GM06990 (cell line): ENCODE measurements at places on chromosomes 1 and 21.

- DNase-seq, result no peak
Measured at GRCh38 chr1:66729523-66729922, 22.7 kb upstream of the DYNLT5 start.

- no peak for DNase-seq
Measured at GRCh38 chr1:33382661-33383415, 48.1 kb downstream of the PHC2 start.

DNA sequence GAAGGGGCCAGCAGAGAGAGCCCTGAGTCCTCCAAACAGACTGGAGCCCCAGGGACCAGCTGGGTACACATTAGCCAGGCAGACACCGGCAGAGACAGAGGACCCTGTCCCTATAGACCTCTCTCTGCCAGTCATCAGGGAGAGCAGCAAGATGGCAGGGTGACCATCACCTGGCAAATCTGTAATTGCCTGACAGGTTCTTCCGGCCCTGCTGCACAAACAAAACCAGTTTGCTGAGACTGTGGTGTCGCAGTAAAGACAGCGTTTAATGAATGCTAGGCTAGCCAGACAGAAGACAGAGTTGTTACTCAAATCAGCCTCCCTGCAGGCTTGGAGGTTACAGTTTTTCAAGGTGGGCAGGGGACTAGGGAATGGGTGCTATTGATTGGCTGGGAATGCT is 618.9 kb downstream of the NPHP4 start:
- DNase-seq, result no peak

GRCh38 chr21:33586927-33587326 is 1.6 kb downstream of the DONSON start:
- no peak for DNase-seq

- DNase-seq, result no peak
Measured at GRCh38 chr1:154714638-154715037, 106.7 kb upstream of the ADAR start.

- no peak for DNase-seq
Measured at GRCh38 chr1:109876617-109877316, 33.9 kb upstream of the CSF1 start.

- no peak for DNase-seq
Measured at GRCh38 chr1:22489823-22490222, 38.2 kb downstream of the ZBTB40 start.

DNA sequence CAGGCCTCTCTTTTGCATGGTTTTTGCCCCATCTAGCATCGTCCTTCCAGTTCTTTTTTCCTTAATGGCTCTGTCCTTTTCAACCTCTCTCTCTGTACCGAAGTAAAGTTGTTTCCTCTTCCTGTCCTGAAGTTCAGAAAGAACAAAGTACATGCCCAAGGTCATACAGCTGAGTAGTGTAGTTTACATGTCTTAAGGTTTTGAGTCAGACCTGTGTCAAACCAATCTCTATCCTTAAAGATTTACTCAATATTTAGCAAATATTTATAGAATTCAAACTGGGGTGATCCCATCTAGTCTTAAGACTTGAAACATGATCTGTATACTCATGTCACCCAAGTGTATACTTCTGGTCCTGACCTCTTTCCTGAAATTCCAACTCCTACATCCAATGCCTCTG is 118.7 kb upstream of the SGIP1 start:
- DNase-seq, result no peak

GRCh38 chr1:181482521-181483284 is 614 bp upstream of the CACNA1E start:
- DNase-seq, result peak; percentile 86

- DNase-seq, result no peak
Measured at GRCh38 chr1:222898191-222898527, 83.3 kb downstream of the DISP1 start.

GRCh38 chr1:119431836-119432235 is 16.9 kb downstream of the HSD3B2 start:
- no peak for DNase-seq

DNA sequence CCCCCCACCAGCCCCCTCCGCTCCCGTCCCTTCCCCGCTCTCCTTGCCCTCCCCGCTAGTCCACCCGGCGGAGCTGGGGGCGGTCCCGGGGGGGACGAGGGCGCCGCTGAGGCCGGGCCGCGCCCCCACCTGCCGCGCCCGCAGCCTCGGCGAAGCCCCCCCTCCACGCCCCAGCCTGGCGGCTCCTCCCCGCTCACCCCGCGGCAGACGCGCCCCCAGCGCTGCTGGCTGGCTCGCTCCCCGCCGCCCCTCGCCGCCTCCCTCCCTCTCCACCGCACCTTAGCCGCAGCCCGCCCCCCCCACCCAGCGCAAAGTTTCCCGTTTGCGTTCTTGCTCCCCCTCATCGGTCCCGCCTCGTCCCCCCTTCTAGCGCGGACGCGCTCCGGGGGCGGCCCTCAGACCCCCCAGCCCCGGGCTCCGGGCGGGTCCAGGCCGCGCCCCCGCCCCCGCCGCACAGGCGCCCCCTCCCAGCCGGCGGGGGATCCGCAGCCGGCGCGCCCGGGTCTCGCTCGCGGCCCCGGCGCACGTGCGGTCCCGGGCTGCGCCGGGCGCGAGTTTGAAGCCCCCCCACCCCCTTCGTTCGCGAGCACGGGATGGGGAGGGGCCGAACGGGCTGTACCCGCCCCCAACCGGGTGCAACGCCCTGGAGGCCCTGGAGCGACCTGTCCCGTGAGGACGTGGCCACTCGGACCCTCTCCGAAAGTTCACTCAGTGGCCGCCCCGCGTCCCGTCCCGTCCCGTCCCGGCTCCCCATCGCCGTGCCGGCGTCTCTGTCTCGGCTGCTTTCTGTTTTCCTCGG is 623 bp downstream of the PTPRF start:
- no peak for DNase-seq

GRCh38 chr1:5711956-5712645 is 280.1 kb downstream of the NPHP4 start:
- DNase-seq, result no peak

- no peak for DNase-seq
Measured at GRCh38 chr21:43343095-43343991, 83.6 kb downstream of the SIK1 start.

- DNase-seq, result no peak
Measured at GRCh38 chr21:46527801-46528200, 69.1 kb downstream of the DIP2A start.

GRCh38 chr1:242735323-242735722 is 210.8 kb upstream of the PLD5 start:
- DNase-seq, result no peak

DNA sequence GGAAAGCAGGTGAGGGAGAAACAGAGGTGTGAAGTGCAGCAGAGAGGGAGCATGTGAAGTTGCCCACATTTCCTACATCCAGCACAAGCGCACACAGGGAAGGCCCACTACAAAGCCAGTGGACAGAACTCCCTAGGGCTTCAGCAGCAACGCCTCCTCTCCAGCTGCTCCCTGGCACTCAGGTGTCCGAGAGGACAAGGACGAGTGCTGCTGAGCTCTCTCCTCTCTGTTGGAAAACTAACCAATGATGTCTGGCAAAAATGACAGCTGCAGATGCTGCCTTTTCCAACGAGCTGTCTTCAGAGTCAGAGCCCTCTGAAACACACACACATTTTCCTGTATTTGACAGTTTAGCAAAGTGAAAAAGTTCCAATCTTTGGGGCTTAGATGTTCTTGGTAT is 86.8 kb downstream of the HSF2BP start:
- no peak for DNase-seq

DNA sequence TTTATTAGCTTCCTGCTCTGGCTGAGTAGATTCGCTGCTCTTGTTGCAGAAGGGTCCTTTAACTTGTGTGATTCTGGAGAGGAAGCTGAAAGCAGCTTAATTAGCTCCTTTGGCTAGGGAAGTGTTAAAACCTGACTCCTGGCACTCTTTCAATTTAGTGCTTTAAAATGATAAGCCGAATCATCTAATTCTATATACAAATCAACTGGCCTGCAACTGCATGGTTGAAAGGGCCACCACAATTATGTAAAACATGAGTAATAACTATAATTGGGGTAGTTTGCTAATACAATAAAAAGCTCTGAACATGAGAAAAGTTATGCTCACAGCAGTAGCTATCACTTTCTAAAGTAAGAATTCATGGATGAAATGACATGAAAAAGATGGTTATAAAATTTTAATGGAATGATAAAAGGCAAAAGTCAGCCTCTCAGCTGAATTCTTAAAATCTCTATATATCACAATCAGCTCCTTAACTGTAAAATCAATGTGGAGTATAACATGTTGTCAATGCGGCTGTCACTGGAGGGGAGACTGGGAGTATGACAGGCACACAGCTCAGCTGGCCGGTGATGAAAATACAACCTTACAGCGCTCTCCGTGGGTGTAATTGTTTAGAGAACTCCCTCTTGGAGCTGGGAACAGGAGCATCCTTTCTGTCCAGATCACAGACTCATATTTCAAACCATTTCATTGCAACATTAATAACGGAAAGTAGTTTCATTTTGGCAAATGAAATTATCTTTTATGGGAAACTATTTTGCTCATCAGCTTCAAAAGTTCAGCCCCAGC is 324.4 kb downstream of the KCTD3 start:
- peak; percentile 22 for DNase-seq

GRCh38 chr1:150535511-150536287 is 13.5 kb upstream of the ADAMTSL4 start:
- DNase-seq, result no peak

GRCh38 chr1:203451836-203452784 is 23.5 kb upstream of the PRELP start:
- no peak for DNase-seq

- DNase-seq, result no peak
Measured at GRCh38 chr1:34057347-34058130, 107.5 kb downstream of the CSMD2 start.

- DNase-seq, result peak; percentile 57
Measured at GRCh38 chr1:236280438-236281197, 1.1 kb downstream of the ERO1B start.

GRCh38 chr1:185063719-185064118 is 18.4 kb downstream of the RNF2 start:
- DNase-seq, result no peak

DNA sequence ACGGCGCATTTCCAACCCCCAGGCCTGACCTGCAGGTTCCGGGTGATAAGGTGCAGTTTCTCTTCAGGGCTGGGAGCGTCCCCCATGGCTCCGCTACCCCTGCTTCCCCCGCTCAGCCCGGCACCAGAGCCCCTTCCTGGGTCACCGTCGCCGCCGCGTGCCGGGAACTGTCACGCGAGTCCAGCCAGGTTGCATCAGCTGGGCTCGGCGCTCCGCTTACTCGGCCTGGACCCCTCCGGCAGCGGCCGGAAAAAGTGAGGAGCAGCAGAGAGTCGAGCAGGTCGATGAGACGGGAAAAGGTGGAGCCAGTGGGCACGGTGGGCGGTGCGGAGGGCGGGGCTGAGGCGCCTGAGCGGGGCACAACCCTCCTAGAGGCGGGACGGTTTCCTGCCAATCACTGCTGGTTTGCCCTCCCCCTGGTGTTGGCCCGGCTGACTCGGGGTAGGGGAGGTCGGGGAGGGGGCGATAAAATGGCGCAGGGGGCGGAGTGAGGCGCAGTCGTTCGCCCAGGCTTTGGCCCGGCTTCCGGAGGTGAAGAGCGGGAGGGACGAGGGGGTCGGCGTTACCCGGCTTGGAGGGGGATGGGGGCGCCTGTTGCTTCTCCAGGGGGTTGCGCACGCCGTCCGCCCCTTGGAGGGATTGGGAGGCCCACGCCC is at the start of the genes S100PBP and YARS1:
Gene S100PBP (plus strand): TSS at position 495 of the 656 bp plus-strand sequence. CDS start 8,447 bp downstream, outside the sequence.
Gene YARS1 (minus strand): TSS at position 200 of the 656 bp plus-strand sequence. CDS start 114 bp downstream, at position 86.
- peak; percentile 100 for DNase-seq

- DNase-seq, result peak; percentile 4
Measured at GRCh38 chr1:240492832-240493440, 119.0 kb downstream of the GREM2 start.

- DNase-seq, result no peak
Measured at GRCh38 chr1:46130121-46130520, 2.3 kb downstream of the PIK3R3 start.

DNA sequence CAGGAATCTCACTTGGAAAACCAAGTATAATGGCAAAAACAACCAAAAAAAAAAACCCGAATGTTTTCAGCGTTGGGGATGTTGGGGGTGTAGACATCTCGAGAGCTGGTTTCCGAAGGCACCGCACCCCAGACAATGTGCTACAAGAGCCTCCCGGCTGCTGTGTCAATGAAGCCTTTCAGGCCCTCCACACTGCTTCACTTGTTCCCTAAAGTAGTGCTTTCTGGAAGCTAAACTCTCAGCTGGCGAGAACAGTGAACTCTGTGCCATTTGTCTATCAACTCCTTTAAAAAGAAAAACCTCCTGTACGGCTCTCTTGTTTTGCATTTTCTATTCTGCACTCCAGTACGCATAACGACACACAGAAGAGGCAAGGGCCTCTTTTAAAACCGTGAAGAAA is 32.5 kb downstream of the PLEKHO1 start:
- DNase-seq, result no peak

GRCh38 chr1:14698314-14698713 is 99.8 kb downstream of the KAZN start:
- no peak for DNase-seq

- no peak for DNase-seq
Measured at GRCh38 chr1:235108876-235109275, 19.8 kb downstream of the TOMM20 start.

GRCh38 chr1:15657021-15657420 is 27.1 kb upstream of the PLEKHM2 start:
- DNase-seq, result no peak

- DNase-seq, result no peak
Measured at GRCh38 chr1:224540535-224540934, 75.6 kb upstream of the CNIH3 start.

GRCh38 chr21:42401154-42401553 is 2.5 kb upstream of the UBASH3A start:
- no peak for DNase-seq

- no peak for DNase-seq
Measured at GRCh38 chr1:26132128-26132833, 20.7 kb downstream of the PDIK1L start.
